Right ventricle myocardium inferior (tissue), 1 donor: ENCODE measurements at places on chromosomes 6 and 20. TPM values are rescaled to one million over a fixed set of nuclear protein-coding genes. Genes with fewer than 3 reads are reported as not detected.

Gene PSMB9
- 13.4 TPM for total RNA-seq

Gene VEGFA
- total RNA-seq, result 242 TPM

Gene AVP
- total RNA-seq, result 0.84 TPM

Gene DNAH8
- not detected for total RNA-seq

Gene WASF1
- total RNA-seq, result 1.8 TPM

Gene UBE2C
- 1.7 TPM for total RNA-seq

Gene NAPB
- total RNA-seq, result 4.7 TPM

Gene HLA-DQB1
- total RNA-seq, result 3.9 TPM

Gene SLC26A8
- total RNA-seq, result not detected

Gene SALL4
- total RNA-seq, result 0.19 TPM

Gene SRSF12
- total RNA-seq, result 0.24 TPM

Gene MARCKS
- 28.4 TPM for total RNA-seq

Gene TRIM15
- total RNA-seq, result not detected

Gene EYA4
- 19.5 TPM for total RNA-seq

Gene SMLR1
- total RNA-seq, result not detected

Gene POU5F1
- 0.51 TPM for total RNA-seq

Gene RWDD2A
- 2.4 TPM for total RNA-seq

Gene SOX18
- total RNA-seq, result 38.4 TPM

Gene OPRL1
- 0.49 TPM for total RNA-seq

Gene TRIM40
- total RNA-seq, result not detected

Gene TMEM244
- not detected for total RNA-seq

Gene KHDC1L
- total RNA-seq, result not detected

Gene RAD21L1
- not detected for total RNA-seq

Gene MRPS18B
- 129 TPM for total RNA-seq

Gene ROMO1
- total RNA-seq, result 190 TPM

Gene THBS2
- total RNA-seq, result 10.6 TPM

Gene VGLL2
- not detected for total RNA-seq

Gene TRIM10
- not detected for total RNA-seq

Gene SLC22A7
- total RNA-seq, result not detected

Gene CGA
- total RNA-seq, result 0.49 TPM

Gene ECT2L
- 1.1 TPM for total RNA-seq

Gene OR2J3
- not detected for total RNA-seq
